ENCODE measurements at places on chromosomes 13 and 19. TPM values are rescaled to one million over a fixed set of nuclear protein-coding genes. Genes with fewer than 3 reads are reported as not detected.

The PCDH20 gene
- total RNA-seq, result not detected

The SMIM17 gene
- total RNA-seq, result not detected

The RNF225 gene
- total RNA-seq, result 0.23 TPM

The KCNJ14 gene
- total RNA-seq, result 1.1 TPM

The SULT2A1 gene
- total RNA-seq, result not detected

The KLF2 gene
- 25.8 TPM for total RNA-seq

The CYP2A7 gene
- not detected for total RNA-seq

The UNC13A gene
- 1.00 TPM for total RNA-seq

The MAST1 gene
- total RNA-seq, result 1.9 TPM

The CPB2 gene
- total RNA-seq, result not detected

The SCAF1 gene
- 73.9 TPM for total RNA-seq

The DPF1 gene
- total RNA-seq, result 3.5 TPM

The ZNF429 gene
- total RNA-seq, result not detected

The VN1R2 gene
- total RNA-seq, result not detected

The GEMIN7 gene
- total RNA-seq, result 84.4 TPM

The SIX5 gene
- total RNA-seq, result 27.8 TPM

The CCDC9 gene
- 23.5 TPM for total RNA-seq
